ENCODE measurements at places on chromosomes 7 and 10. TPM values are rescaled to one million over a fixed set of nuclear protein-coding genes. Genes with fewer than 3 reads are reported as not detected.
A peak's percentile ranks its signal among the peaks of the same experiment; 100 is the strongest.

- DNase-seq, result no peak
Measured at GRCh38 chr10:65805511-65805910, 1120.3 kb upstream of the LRRTM3 start.

- no peak for DNase-seq
Measured at GRCh38 chr10:3053155-3053554, 14.2 kb upstream of the PFKP start.

- no peak for DNase-seq
Measured at GRCh38 chr10:132538790-132539421, 1.3 kb downstream of the INPP5A start.

GRCh38 chr10:13707156-13707881 lies 120.6 kb downstream of the PRPF18 start:
- DNase-seq, result peak; percentile 87

The ZMYND11 gene
- total RNA-seq, result 80.7 TPM

The NPSR1 gene
- total RNA-seq, result not detected

The SSC4D gene
- total RNA-seq, result 2.1 TPM
